ENCODE measurements at places on chromosomes 16 and 17. TPM values are rescaled to one million over a fixed set of nuclear protein-coding genes. Genes with fewer than 3 reads are reported as not detected.

Gene MRPS23
- 22.0 TPM for total RNA-seq

Gene OVCA2
- 61.8 TPM for total RNA-seq

Gene LHX1
- total RNA-seq, result not detected

GRCh38 chr17:8225813-8226535 is 15.6 kb upstream of the AURKB start:
- peak; percentile 80 for DNase-seq

GRCh38 chr17:15237106-15237425 is 28.1 kb downstream of the PMP22 start:
- no peak for DNase-seq

DNA sequence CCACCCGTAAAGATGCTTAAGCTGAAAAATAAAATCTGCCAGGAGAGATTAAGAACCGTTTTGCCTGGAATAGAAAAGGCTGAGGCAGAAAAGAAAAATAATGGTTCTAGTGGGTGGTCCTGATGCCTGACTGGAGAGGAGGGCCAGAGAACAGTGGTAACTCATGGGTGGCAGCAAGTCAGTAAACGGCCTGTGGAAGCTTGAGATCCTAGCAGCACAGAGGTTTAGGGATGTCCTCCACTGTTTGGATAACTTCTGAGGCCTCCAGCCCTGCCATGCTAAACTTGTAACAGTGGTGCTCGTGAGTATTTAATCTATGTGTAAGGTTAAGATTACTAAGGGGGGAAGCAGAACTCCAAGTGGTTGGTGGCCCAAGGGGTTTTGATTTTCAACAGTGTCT is 21.2 kb upstream of the PHAF1 start:
- no peak for DNase-seq

- no peak for DNase-seq
Observed at GRCh38 chr17:55668312-55668920, 54.2 kb downstream of the TMEM100 start.

DNA sequence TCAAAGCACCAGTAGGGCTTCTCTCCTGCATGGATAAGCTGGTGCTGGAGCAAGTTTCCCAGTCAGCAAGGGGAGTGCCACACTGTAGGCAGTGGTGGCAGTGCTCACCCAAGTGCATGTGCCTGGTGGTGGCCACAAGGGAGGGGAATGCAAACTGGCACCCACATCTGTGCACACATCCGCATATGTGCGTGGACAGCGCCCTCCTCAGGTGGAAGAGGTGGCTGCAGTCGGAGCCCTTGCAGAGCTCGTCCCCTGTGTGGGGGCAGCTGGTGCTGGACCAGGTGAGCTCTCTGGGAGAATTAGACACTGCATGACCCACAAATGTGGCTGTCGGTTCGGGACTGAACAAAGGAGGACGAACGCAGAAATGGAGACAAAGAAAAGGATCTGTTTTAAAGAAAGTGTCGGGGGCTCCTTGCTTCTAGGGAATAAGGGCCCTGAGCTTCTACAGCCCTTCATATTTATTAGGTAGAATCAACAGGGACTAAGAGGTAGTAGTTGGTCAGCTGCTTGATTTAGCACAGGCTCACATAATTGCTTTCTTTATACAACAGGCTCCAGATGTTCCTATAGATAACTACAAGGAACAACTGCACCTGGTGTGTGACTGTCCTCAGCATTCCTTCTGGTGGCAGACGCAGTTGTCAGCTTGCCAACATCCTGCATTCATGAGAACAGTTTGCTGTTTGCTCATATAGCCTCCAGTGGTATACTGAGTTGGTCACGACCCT is 5.3 kb upstream of the ZNF689 start:
- DNase-seq, result peak; percentile 42
